Femur (tissue), 1 donor: ENCODE measurements at places on chromosomes 6 and 20.
A peak's percentile ranks its signal among the peaks of the same experiment; 100 is the strongest.

- DNase-seq: no peak
Measured at GRCh38 chr6:42973926-42974325, 5.1 kb downstream of the PEX6 start.

GRCh38 chr20:9663423-9663822 lies 149.0 kb downstream of the LAMP5 start:
- no peak for DNase-seq

GRCh38 chr6:81808851-81809570 lies 56.5 kb upstream of the TENT5A start:
- DNase-seq: peak; percentile 36

- DNase-seq: no peak
Measured at GRCh38 chr20:34586488-34587163, 28.1 kb downstream of the MAP1LC3A start.

DNA sequence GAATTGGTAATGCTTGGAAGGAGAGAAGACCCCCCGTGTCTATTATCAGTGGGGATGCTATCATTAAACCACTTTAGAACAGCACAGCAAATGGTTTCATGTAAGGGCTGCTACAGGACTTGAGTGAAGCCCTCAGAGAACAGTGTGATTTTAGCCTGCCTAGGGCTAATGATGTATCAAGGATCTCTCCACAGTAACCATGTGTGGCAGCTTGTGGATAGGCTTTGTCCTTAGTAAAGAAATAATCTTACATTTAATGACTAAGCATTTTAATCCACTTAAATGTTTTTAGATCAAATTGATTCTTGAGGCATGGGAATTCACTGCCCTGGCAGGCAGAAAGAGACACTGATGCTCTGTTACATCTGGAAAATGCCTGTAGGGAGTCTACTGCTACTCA lies 495.1 kb downstream of the NKAIN2 start:
- no peak for DNase-seq

DNA sequence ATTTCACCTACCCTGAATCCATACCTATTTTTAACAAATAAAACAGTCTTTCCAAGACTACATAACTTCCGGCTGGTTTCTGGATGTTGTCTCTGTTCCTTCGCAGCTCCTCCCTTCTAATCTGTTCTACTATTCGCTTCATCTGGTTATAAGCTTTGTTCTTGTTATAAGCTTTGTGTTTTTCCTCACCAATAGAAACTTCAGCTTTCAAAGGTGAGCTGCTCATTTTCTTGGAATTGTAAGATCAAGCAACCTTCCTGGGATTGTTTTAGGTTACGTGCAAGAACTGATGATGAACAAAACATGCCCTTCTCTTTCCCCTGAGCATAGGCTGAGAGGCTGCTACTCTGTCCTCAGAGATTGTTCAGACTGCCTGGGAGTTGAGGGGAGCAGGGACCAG lies 2.1 kb downstream of the GFOD1 start:
- DNase-seq: no peak

- DNase-seq: no peak
Measured at GRCh38 chr6:34644716-34645115, 51.9 kb downstream of the ILRUN start.

DNA sequence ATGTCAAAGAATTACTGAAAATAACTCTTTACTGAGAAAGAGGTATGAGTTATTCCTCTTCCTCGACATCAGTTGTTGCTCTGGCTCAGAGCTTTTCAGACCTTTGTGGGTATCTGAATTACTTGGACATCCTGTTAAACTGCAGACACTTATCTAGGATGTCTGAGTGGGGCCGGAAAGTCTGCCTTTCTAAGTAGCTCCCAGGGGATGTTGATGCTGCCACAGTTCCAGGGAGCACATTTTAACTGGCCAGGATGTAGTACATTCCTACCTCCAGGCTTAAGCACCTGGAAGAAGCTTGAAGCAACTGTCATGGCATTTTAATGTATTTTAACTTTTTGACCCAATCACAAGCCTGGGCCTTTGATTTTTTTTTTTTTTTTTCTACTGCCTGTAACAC lies 265.8 kb upstream of the PLCB4 start:
- DNase-seq: no peak

GRCh38 chr6:43849844-43850243 lies 79.8 kb downstream of the VEGFA start:
- DNase-seq: no peak

DNA sequence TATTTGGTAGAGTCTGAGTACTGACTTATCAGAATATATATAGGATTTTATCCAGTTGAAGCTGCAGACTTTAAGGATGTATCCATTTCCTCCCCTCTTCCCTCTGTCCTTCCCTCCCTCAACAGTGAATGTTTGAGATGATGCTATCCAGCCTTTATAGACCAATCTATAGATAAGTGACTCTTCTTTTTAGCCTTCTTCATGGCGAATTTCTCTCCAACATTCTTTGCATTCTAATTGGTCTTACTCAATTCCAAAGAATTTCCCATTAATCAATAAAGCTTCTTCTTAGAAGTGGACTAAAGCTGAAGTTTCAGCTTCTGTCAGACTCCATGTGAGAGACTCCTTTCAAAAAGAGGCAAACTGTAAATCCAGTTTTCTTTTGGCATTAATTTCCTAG lies 99.3 kb downstream of the AIG1 start:
- no peak for DNase-seq

GRCh38 chr6:45084257-45084656 lies 243.9 kb upstream of the RUNX2 start:
- DNase-seq: no peak

GRCh38 chr6:67129780-67130179 lies 1422.8 kb upstream of the EYS start:
- DNase-seq: no peak

GRCh38 chr20:528923-529604 lies 14.5 kb downstream of the CSNK2A1 start:
- DNase-seq: no peak

GRCh38 chr6:35385457-35386202 lies 43.3 kb downstream of the PPARD start:
- DNase-seq: peak; percentile 80
